Hematopoietic multipotent progenitor cell (in vitro differentiated cells): ENCODE measurements at places on chromosomes 6 and 20.
A peak's percentile ranks its signal among the peaks of the same experiment; 100 is the strongest.

DNA sequence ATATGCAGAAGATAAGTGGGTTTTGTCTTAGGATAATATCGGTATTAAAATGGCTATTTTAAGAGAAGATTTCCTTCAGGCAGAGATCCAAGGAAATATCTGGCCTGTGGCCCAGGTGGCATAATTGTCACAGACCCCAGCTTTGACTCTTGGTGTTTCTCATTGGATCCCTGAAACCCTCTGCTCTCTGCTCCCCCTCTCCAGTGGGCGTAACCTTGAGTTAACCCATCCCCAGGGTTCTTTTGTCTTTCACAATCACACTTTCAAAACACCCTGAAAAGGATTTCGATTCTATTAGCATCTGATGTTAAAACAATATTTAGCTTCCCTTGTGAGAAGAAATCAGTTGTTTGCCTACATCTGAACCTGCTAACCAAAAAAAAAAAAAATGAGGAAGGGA is 7.2 kb downstream of the SSTR4 start:
- DNase-seq: no peak

DNA sequence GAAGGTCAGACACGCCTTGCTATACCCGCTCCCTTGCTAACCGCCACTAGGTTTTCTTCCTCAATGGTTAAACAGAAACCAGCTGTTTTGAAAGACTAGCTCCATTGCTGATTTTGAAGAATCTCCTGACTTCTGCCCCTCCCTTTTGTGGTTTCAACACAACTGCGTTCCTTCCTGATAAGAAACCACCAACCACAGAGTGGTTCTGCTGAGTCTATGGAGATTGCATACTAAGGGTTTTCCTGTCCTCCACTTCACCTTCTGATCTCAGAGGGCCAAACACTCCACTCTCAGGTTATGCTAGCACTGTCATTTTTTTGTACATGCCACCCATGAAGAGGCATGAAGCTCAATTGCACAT is 207.9 kb downstream of the MYLK4 start:
- no peak for DNase-seq

DNA sequence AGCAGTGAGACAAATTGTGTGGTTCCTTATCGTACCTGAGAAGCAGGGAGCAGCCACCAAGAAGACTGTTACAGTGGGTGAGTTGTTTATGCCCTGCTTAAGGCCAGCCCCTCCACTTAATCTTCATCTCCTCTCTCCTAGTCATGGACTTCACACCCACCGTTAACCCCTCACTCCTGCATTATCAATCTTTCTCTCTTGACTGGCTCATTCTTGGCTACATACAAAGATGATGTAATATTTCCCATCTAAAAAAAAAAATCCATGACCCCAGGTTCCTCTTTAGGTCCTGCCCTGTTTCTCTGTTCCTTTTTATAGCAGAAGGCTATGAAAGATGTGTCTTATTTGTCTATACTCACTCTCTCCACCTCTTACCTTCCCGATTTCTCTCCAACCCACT is 72.4 kb downstream of the SHLD1 start:
- no peak for DNase-seq

DNA sequence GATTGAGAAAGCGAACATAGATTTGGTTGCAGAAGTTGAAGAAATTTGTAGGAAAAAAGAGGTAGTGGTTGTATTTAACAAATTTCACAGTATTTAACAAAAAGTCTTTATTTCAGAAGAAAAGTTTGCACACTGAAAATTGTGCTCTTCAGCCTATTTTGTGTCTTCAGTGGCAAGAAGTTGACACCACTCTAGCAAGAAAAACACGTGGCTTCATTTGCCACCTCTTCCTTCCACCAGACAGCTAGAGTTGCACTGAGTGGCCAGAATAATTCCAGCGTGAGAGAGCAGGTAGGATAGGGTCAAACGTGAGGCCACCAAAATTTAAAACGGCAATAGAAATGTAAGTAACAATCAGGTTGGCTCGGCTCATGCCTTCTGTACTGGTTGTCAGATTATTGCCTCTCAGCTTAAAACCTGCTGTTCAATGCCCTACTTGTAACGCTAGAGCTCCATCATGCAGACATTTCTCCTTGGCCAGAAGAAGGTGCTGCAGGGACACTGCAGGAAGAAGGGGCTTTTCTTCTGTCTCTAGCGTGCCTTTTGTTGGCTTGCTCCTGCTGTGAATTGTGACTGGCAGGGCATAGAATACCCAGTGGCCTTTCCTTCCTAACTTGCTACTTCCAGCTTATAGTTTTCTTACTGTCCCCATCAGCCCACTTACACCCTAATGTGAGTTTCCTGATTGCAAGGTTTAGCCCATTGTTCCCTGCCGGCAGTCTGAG is 12.1 kb downstream of the TRAPPC3L start:
- no peak for DNase-seq

- DNase-seq: peak; percentile 78
Measured at GRCh38 chr6:17987697-17988421, 424 bp upstream of the KIF13A start.

DNA sequence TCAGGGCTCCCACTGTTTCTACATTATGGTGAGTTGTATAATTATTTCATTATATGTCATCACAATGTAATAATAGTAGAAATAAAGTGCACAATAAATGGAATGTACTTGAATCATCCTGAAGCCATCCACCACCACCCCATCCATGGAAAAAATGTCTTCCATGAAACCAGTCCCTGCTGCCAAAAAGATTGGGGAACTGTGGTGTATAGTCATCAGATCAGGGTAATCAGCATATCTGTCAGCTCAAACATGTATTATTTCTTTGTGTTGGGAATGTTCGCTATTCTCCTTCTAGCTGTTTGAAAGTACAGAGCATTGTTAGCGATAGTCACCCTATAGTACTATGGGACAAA is 33.8 kb upstream of the SLC22A23 start:
- DNase-seq: no peak

GRCh38 chr6:123383718-123384117 is 253.0 kb downstream of the TRDN start:
- no peak for DNase-seq

- peak; percentile 33 for DNase-seq
Measured at GRCh38 chr20:41290804-41291389, 26.6 kb downstream of the ZHX3 start.

DNA sequence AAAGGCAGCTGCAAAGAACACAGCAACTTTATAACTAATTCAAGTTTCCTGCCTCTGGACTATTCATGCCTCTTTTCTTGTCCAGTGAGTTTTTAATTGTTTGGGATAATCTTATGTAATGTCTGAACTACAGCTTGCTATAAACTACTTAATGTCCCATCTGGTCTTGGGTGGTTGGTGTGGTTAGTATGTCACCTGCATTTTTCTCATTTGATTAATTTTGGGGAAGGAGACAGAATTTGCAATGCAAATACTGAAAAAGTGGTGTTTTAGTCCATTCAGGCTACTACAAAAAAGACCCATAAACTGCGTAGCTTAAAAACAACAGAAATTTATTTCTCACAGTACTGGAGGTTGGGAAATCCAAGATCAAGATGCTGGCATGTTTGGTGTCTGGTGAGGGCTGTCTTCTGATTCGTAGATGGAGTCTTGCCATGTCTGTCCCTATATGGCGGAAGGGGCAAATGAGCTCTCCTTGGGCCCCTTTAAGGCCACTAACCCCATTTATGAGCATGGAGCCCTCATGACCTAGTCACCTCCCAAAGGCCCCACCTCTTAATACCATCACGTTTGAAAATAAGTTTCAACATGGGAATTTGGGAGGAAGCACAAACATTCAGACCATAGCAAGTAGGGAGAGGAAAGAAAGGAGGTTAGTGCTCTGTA is 22.4 kb downstream of the RNF8 start:
- no peak for DNase-seq

DNA sequence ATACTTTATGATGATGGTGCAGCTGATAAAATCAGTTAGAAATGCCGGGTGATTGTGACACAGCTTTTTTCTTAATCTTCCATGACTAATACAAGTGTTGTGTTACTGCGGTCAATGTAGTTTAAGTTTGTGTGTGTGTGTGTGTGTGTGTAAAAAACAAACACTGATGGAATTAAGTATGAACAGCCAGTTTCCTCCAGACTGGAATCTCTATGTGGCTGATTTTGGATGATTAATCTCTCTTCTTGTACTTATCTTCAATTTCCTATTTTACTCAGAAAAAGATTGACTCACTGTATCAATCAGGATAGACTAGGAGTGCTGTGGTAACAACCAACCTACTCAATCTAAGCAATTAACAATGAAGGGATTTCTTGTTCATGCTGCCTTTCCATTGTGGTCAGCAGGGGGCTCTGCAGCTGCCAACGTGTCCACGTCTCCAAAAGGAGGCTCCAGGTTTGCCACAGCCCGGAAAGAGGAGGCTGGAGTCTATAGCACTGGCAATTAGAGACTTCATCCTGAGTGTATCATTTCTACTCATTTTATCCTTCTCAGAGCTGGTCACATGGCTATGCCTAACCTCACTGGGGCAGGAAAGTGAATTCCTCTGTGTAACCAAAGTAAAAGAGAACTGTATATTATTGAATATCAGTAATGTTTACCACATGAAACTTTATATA is 107.7 kb downstream of the CD109 start:
- DNase-seq: no peak

DNA sequence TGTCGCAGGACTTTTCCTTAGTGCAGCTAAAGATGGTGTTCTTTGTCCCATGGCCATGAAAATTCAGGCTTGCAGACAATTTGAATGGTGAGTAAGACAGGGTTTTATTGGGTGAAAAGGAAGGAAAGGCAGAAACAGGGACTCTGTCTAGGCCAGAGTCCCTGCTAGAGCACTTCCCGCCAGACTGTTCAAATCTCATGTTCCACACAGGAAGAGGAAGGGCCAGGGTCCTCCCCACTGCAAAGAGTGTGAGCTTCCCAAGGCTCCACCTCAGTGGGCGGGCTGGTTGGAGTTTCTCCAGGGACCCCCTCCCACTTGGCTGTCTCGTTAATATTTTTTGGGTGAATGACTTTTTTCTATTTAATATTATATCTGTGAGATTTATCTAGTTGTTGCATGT is 29.0 kb downstream of the COL19A1 start:
- no peak for DNase-seq

DNA sequence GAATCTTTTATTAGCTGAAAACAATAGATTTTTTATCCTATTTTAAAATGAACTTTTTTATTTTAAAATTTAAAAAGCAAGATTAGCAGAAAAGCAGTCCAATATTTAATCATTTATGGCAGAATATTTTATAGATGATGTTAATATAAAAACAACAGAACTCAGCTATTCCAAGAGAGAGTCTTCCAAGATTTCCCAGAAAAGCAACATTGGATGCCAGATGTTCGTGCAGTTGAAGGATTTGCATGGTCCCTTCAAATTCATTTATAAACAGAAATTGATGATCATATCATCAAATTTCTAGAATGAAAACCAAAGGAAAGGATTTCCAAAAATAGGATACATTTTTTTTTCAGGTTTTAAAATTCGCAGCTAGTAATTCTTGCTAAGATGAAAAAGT is 25.4 kb upstream of the CNKSR3 start:
- no peak for DNase-seq

GRCh38 chr6:110356778-110357177 is 1.4 kb downstream of the METTL24 start:
- no peak for DNase-seq

DNA sequence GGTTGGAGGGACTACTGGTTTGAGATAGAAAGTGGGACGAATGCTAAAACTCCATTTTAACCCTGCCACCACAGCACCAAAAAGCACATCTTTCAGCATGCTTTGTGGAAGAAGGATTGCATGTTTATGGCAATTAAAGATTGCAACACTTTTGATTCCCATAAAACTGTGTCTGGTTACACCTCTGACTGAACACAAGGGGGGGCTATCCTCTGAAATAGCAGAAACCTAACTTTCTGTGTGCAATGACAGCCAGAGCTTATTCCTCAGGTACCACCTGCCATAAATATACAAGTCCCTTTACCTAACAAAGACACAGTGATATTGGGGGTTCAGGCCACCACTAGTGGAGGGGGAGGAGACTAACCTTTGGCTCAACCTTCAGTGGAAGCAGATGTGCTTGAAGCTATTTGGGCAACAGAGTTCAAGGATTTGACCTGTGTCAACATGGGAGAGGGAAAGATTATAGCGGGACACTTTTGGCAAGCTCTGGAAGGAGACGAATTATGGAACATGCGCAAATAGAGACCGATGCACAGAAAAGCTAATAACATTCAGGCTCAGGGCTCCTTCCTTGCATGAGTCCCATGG is 9.6 kb upstream of the PLG start:
- no peak for DNase-seq

GRCh38 chr20:49282584-49283171 is 4.8 kb upstream of the ZNFX1 start:
- DNase-seq: no peak

DNA sequence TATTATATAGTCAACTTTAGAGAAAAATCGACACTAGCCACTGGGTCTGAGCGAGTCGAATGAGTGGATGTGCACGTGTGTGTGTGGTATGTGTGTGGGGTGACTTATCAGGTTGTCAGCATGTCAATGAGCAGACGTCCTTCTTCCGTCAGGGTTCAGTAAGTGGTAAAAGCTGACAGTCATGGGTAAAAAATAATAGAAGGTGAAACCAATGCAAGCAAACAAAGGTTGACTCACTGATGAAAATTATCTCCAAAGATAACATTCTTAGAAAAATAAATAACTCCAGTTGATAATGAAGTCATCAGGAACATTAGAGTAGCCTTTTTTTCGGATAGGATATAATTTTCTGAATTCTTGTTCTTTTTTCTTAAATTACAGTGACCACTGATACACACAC is 243.8 kb upstream of the FOXQ1 start:
- no peak for DNase-seq

DNA sequence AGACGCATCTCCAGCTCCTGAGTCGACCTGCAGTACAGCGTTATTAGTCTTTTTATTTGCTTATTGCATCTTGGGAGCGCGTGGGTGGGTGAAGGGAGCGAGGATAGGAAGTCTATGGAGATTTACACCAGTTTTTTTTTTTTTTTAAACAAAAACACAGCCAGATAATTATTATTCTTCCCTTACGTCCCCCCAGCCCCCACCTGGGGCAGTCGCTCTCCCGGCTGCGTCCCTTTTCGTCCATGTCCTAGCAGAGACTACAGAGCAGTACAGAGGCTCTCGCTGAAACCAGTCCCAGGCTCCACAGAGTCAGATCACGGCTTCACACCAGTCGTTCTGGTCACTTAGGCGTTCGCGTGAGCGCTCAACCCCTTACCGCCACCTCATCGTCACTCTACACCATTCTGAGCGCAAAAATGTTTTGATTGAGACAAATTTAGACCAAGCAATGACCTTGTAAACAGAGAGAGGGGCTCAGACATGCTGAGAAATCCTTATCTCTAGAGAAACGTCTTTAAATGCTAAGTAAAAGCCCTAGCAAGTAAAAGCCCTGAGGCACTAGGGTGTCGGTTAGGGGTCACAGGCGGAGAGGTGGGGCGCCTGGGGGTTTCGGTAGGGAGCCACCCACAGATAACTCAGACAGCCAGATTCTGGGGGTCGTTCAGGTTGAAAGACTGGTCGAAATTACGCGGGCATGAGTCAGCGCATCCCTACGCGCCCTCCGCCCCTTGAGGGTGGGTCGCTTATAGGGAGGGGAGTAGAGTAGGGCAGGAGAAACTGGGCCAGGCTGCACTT is 975 bp upstream of the PPT2 start:
- DNase-seq: no peak
